ENCODE measurements at places on chromosomes 4 and X. TPM values are rescaled to one million over a fixed set of nuclear protein-coding genes. Genes with fewer than 3 reads are reported as not detected.

The ESX1 gene
- not detected for total RNA-seq

The FGFBP1 gene
- not detected for total RNA-seq

The TIGD4 gene
- 2.7 TPM for total RNA-seq

The WNK3 gene
- total RNA-seq = 65.8 TPM

The CTPS2 gene
- total RNA-seq = 33.4 TPM

The GPM6B gene
- 418 TPM for total RNA-seq

The CT47C1 gene
- total RNA-seq = not detected

DNA sequence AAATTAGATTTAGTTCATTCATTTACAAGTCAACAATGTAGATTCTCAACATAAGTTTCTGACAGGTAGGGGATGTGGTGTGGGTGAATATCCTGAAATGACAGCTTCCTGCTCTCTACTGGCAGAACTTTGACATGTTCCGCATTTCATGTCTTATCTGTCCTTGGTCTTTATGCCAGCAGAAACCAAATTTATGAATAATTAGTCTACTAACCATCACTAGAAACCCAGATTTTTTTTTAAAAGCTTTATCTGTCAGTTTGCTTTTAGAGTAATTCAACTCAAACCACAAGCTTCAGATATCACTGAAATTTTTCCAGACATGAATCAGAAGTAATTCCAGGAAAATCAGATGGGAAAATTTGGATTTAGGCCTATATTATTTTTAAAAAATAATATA is 17.9 kb downstream of the COQ2 start:
- DNase-seq = no peak

- no peak for DNase-seq
Observed at GRCh38 chr4:9898596-9899305, 117.3 kb downstream of the DRD5 start.

DNA sequence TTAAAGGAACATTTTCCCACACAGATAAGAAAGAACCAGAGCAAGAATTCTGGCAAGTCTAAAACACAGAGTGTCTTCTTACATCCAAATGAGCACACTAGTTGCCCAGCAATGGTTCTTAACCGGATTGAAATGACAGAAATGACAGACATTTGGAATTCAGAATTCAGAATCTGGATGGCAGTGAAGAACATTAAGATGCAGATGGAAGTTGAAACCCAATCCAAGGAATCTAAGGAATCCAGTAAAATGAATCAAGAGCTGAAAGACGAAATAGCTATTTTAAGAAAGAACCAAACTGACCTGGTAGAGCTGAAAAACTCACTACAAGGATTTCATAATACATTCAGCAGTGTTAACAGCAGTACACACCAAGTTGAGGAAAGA is 21.5 kb downstream of the ANAPC10 start:
- DNase-seq = no peak

GRCh38 chrX:2351321-2351720 is 149.5 kb downstream of the DHRSX start:
- no peak for DNase-seq

DNA sequence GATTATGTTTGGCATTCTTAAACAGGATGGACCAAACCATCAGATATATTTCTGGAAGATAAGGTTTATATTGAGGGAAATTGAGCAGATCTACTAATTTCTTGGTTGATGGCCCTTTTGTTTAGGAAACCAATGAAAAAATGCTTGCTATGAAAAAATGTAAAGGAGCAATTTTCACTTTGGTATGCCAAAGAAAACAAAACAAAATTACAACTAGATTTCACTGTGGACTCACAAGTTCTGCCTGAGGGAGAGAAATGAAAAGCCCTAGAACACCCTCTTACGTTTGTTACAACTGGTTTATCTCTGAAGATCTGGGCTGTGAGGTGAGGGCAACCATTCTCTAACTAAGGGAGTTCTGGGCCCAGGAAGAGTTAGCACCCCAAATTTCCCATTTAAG is 122.5 kb upstream of the IL15 start:
- no peak for DNase-seq

DNA sequence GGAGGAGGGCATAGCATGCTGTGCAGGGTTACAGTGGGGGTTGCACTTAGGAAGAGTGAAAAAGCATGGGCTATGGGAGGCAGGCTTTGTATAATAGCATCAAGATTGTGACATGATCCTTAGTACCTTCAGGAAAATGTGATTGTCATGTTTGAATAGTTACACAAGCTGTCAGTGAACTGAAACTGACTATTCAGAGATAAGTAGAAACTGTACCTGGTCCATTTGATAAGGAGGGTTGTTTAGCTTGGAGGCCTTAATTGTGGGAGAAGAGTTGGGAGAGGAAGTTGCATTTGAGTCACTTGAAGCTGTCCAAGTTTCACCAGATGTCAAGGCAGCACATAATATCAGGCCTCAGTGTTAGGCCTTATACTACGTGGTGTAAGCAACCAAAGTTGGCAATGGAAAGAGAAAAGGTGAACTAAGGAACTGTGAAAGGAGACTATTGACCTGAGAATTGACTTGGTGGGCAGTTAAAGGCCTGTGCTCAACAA is 85.0 kb downstream of the TEX13C start:
- no peak for DNase-seq

DNA sequence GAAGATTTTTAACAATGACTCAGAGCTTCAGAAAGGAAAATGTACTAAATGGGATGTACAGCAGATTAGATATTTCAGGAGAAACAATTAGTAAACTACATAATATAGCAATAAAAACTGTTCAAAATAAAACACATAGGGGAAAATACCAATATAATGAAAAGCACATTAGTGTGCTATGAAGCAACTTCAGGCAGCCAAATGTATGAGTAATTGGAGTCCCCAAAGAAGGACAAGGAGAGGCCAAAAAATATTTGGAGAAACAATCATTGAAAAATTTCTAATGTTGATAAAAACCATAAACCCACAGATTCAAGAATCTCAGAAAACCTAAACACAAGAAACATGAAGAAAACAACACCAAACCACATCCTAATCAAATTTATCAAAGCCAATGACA is 129.3 kb upstream of the CHRDL1 start:
- no peak for DNase-seq

DNA sequence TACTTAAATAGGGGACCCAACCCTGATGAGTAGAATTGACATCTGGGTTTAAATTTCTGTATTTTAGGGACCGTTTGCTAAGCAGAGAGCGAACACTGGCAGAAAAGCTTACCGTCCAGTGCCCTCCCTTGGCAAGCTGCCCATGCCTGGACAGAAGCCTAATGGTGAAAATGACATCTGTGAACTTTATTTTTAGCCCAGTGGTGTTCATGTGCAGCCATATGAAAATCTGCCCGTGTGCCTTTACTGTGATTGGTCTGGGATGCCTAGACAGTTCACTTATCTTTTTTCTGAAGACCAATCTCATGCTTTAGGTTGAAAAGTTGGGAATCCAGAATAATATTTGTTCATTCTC is 1.1 kb downstream of the STBD1 start:
- DNase-seq = no peak

- DNase-seq = no peak
Observed at GRCh38 chr4:19614171-19614570, 637.5 kb upstream of the SLIT2 start.

DNA sequence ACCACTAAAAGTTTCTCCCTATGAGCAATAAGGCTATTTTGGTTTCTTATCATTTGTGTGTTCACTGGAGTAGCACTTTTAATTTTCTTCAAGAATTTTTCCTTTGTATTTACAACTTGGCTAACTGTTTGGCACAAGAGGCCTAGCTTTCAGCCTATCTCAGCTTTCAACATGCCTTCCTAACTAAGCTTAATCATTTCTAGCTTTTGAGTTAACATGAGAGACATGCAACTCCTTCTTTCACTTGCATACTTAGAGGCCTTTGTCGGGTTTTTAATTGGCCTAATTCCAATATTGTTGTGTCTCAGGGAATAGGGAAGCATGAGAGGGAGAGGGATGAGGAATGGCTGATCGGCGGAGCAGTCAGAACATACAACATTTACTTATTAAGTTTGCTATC is 349.8 kb downstream of the OPHN1 start:
- no peak for DNase-seq

GRCh38 chr4:174365018-174365587 is 81.4 kb downstream of the CEP44 start:
- DNase-seq = no peak

DNA sequence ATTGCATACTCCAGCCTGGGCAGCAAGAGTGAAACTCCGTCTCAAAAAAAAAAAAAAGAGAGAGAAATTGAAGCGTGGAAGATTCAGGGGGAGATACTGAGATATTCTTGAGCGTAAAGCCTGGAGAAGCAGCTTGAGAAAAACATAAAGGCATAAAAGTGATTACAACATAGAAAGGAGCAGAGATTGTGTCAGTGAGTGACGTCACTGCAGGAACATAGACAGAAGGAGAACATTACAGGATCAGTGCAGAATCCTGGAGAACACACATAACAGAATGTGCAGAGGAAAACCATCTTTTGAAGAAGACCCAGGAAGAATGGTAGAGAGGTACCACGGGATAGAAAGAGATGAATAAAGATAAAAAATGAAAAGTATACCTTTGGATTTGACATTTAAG is 147.0 kb downstream of the APBB2 start:
- no peak for DNase-seq

- no peak for DNase-seq
Observed at GRCh38 chr4:165079476-165079875, 25.8 kb downstream of the TRIM75 start.

- no peak for DNase-seq
Observed at GRCh38 chr4:126740687-126741086, 892.1 kb upstream of the INTU start.

GRCh38 chrX:130057209-130057608 is 53.1 kb downstream of the ELF4 start:
- DNase-seq = no peak

DNA sequence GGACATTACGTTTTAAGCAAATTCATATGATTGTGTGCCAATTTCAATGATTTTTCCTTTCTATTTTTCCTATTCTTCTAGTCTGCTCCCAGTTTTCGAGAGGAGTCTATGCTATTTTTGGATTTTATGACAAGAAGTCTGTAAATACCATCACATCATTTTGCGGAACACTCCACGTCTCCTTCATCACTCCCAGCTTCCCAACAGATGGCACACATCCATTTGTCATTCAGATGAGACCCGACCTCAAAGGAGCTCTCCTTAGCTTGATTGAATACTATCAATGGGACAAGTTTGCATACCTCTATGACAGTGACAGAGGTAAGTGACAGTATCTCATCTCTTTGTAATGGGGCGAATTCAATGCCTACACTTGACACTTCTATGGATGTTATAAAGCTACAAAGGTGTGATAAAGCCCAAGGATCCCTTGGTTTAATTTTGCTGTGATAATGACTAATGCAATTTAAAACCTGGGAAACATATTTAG is 83.0 kb downstream of the GRIA2 start:
- DNase-seq = no peak

- no peak for DNase-seq
Observed at GRCh38 chr4:1030031-1030430, 18.6 kb downstream of the FGFRL1 start.

DNA sequence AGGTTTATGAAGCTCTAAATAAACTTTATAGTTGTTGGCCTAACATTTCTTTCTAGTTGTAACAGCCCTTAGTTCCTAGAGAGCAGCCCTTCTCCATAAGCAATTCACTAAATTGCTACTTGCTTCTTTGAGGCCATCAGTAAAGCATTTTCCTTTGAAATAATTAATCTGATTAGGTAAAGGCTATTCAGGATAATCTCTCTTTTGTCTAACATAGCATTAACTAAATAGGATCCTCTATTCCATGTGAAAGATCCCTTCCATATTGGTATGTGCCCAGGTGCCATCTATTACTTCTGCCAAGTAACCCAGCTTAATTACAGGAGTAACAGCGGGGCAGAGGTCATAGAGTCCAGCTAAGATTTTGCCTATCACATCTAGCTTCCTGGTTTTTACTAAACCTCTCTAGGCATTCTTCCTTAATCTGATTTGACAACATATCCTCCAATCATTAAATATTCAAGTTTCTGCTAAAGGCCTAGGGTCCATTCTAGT is 1408.0 kb downstream of the PCDH18 start:
- DNase-seq = no peak

GRCh38 chr4:8769645-8770517 is 101.8 kb downstream of the HMX1 start:
- DNase-seq = no peak

DNA sequence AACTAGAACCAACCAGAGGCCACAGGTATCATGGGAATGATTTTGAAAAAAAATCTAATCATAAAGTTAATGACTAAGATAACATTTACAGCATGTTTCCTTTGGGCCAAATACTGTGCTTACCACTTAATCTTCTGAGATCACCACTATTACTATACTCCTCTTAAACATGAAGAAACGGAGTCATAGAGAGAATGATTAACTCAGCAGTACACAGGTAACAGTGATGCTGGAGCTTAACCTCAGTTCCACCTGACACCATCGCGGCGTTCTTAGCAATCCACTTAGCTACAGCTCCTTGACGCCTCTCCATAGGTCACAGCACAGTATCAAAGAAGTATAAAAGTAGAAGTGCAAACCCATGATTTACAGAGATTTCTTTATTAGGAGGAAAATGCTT is 592.6 kb upstream of the SLIT2 start:
- DNase-seq = no peak

DNA sequence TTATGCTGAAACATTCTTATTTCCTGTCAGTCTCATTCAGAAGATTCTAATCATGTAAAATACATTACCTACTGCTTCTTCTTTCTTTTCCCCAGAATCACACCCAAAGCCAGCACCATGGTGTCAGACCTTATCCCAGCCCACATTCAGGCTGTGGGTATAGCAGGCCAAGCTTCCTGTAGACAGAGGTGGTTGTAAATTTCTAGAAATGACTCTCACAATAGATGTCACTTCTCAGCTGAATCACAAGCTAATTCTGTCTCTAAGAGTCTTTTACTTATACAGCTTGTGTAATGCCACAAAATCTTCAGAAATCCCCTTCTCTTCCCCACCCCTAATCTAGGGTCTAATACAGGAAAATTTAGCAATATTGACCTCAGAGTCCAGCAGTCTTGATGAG is 239.6 kb downstream of the PARM1 start:
- no peak for DNase-seq

Measured in occipital lobe (tissue), 3 donors.